GM23338 (cell line): ENCODE measurements at places on chromosomes 16 and 17.

- DNase-seq: no peak
These were observed 5.0 kb downstream of the TPSAB1 start for GRCh38 chr16:1245452-1246020.

DNA sequence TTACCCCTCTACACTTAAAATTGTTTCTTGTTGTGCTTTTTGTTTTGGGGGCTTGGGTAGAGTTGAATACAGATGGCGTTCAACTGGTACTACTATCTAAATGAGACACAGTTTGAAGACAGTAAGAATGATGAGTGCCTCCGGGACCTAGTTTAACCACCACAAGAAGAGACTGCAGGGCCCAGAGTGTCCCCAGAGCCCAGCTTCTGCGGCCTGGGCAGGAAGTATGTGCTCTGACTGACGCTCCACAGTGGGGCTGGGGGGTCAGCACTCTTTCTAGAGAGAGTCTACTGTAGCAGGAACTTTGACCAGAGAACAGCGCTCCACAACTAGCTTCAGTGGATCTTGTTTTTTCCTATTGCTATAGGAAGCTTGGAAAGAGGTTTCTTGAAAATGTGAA, 174.0 kb downstream of the VPS53 start:
- DNase-seq: no peak

DNA sequence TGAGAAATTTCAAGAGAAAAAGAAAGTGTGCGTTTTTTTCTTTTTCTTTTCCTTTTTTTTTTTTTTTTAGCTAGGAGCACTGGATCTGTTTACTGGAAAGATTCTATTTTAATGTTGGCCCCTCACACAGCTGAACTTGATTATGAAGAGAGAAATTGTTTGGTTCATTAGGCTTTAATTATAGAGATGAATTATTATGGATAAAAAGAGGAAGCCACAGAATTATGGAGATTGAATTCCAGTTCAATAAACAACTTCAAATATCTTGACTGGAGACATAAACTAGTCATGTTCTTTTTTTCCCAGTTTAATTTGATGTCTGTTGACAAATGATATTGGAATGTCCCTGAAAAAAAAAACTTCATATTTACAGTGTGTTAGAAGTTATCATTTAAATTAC, 152.0 kb upstream of the HS3ST3A1 start:
- DNase-seq: no peak

DNA sequence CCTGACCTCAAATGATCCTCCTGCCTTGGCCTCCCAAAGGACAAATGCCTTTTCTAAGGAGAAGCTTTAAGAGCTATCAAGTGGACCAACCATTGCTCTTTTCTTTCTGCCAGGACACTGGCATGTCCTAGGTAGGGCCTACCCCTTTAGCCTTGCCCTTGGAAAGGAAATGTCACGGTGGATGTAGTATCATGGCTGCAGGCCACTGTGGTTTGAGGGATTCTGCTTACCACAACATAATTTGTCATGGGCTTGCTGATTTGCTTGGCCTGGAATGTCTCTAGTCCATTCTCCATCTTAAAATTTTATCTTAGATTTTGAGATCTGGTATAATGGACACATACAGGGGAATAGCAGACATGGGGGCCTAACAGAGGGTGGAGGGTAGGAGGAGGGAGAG, 6.0 kb downstream of the KRT20 start:
- no peak for DNase-seq

DNA sequence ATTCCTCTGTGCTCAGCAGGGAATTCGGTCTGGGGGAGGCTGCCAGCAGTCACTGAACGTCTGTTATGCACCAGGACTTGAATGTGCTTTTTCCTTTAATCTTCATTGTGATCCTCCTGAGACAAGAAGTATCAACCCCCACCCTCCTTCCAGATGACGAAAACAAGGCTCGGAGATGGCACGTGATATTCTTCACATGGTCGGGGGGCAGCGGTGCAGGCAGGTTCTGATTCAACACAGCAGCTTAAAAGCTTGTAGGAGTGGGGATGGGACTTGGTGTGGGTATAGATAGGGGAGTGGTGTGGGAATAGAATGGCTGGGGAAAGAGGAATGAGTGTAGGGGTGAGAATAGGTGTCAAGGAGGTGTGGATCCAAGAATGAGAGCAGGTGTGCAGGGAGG, 6.4 kb downstream of the NECAB2 start:
- DNase-seq: no peak

- peak; percentile 39 for DNase-seq
These were observed 762 bp upstream of the BAIAP3 start for GRCh38 chr16:1332618-1333148.

GRCh38 chr16:88599092-88599733, 29.0 kb downstream of the ZC3H18 start:
- DNase-seq: no peak

DNA sequence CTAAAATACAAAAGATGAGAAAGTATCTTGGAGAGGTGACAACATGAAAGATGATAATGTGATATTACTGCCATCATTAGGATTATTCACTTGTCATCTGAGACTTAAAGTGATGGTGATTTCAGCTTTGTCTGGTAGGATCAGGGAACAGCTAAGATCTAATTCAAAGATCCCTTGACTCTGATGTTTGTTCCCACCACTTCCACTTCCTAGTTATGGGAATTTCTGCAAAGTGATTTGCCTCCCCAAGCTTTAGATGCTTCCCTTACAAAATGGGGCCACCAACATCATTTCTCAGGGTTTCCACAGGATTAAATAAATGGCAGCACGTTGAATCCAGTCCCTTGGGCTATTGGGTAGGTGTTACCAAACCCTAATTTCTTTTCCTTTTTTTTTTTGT, 550.8 kb upstream of the CDH5 start:
- DNase-seq: no peak

DNA sequence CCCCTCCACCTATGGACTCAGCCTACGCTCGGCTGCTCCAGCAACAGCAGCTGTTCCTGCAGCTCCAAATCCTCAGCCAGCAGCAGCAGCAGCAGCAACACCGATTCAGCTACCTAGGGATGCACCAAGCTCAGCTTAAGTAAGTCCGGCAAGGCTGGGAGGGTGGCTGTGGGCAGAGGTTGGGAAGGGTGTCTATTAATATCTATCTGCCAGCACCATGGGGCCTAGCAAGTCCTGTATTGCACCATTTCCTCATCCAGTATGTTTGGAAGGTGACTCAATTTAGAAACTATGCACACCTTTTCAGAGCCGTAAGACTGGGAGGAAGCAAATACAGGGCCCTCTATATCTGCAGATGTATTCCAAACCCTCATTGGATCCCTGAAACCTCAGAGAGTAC, 45.0 kb upstream of the ARHGAP44 start:
- DNase-seq: no peak

GRCh38 chr16:1379304-1380076, 27.8 kb downstream of the GNPTG start:
- DNase-seq: peak; percentile 83

GRCh38 chr16:53827741-53828140, 123.8 kb downstream of the FTO start:
- peak; percentile 53 for DNase-seq

DNA sequence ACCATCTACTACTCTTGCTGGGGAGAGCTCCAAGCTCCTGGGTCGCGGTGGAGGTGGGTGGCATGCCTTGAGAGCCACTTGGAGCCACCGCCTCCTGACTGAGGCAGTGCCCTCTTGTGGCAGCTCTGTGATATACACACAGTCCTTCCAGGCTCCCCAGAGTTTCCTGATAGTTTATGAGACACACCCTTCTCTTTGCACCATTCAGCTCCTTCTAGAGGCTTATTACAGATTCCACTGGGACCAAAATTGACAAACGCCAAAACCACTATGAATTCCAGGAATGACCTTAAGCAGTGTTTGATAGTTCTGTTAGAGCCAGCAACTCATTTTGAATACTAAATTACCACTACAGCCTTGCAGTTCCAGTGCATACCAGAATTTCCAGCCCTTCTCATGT, 170.1 kb upstream of the CDH13 start:
- peak; percentile 82 for DNase-seq

GRCh38 chr17:29368926-29369325, 21.2 kb upstream of the TAOK1 start:
- peak; percentile 87 for DNase-seq

- peak; percentile 58 for DNase-seq
These were observed 5.4 kb upstream of the CRYBA1 start for GRCh38 chr17:29240968-29241963.

DNA sequence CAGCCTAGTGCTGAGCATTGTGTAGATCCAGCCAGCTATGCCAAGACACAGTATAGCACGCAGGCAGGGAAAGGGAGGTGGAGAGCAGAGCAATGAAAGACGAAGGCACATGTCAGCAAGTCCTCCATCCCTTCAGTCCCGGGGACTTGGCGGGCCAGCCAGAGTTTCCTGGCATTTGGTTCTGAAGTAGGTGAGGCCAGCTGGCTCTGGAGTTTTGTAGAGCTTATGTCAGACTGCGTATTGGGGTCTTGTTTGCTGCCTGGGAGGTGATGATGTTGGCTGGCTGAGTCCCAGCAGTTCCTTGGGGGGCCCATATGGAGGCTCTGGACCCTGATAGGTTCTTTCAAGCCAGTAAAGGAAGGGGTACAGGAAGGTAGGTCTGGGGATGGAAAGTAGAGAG, 55.7 kb upstream of the AKTIP start:
- no peak for DNase-seq

GRCh38 chr17:10368561-10368960, 4.2 kb downstream of the MYH13 start:
- DNase-seq: no peak

DNA sequence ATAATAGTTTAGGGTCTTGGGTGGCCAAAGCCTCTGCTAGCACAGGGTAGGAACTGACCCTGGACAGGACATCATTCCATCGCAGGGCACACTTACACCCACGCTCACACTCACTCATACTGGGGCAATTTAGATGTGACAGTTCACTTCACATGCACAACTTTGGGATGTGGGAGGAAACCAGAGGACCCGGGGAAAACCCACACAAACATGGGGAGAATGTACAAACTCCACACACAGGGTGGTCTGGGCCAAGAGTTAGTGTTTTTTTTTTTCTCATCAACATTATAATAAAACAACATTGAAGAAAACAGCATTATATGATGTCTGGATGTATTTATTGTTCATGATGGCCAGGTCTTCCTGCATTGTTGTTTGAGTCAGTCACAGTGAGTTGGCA, 93.6 kb downstream of the CDH13 start:
- no peak for DNase-seq

DNA sequence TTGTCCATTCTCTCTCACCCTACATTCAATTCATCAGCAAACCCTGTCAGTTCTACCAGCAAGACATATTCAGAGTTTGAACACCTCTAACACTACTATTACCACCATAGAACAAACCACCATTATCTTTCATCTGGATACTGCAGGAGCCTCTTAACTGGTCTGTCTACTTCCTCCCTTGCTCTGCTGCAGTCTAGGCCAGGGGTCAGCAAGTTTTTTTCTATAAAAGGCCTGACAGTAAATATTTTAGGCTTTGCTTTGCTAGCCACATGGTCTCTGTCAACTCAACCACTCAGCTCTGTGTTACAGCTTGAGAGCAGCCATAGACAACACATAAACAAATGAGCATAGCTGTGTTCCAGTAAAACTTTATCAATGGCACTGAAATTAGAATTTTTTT, 13.8 kb downstream of the KCTD19 start:
- DNase-seq: no peak

DNA sequence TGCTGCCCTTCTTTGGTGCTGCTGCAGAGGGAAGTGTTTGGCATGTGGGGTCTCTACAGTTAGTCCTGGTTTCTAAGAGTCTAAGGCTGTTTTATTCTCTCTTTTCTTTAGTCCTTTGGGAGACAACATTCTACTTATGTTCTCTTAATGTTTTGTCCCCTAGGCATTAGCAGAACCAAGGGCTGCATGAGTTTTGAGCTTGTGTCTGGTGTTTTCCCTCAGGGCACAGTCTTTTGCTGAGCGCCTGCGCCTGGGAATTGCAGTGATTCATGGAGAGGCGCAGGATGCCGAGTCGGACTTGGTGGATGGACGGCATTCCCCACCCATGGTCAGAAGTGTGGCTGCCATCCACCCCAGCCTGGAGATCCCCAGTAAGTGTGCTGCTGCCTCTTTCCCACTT, 41.1 kb upstream of the SLC5A10 start:
- no peak for DNase-seq

DNA sequence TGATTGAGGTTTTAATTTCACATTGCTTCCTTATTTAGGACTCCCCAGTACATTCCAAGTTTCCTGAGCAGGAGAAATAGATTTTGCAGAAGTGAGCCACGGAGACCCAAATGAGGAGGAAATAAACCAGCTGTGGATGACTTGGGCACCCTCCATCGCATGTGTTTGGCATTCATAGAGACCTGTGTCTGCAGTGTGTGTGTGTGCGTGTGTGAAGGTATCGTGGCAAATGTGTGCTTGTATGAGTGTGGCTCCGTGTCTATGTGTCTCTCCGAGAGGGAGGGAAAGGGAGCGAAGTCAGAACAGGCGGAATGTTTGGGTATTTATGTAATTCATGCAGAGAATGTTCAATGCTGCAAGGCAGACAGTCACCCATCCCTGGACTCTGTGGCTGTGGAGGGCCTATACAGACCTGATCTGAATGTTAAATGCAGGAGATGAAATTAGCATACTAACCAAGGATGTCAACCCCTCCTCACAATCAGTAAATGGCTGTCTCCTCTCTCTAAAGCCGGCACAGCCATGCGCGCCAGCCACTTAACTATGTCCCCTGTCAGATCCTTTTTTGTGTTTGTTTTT, 186.0 kb upstream of the ZFHX3 start:
- no peak for DNase-seq

DNA sequence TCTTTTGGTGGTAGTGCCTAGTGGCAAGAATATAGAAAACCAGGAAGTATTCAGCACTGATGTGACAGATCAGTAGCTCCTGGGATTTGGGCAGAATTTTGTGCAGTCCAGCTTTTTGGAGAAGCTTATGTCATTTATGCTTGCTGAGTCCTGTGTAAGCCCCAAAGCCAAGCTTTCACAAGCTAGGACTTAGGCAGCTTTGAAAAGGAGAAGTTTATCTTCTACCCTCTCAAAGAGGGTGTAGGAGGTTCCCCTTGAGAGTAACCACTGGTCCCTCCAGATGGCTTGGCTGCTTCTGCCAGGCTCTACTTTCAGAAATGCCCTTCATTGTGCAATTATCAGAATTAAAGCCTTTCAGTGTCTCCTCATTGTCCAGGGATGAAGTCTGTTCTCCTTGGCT, 78.8 kb downstream of the CES1 start:
- DNase-seq: no peak
